Stimulated activated CD4-positive, alpha-beta T cell treated with anti-CD3 and anti-CD28 coated beads, Interleukin-1b, Interleukin-23, amount 100 ng/mL, for 1 hour (primary cell): ENCODE measurements at places on chromosomes 2 and 18.

GRCh38 chr2:172864182-172864581 lies 128.5 kb downstream of the RAPGEF4 start:
- no peak for DNase-seq

GRCh38 chr2:235008584-235009044 lies 56.8 kb downstream of the SH3BP4 start:
- no peak for DNase-seq

DNA sequence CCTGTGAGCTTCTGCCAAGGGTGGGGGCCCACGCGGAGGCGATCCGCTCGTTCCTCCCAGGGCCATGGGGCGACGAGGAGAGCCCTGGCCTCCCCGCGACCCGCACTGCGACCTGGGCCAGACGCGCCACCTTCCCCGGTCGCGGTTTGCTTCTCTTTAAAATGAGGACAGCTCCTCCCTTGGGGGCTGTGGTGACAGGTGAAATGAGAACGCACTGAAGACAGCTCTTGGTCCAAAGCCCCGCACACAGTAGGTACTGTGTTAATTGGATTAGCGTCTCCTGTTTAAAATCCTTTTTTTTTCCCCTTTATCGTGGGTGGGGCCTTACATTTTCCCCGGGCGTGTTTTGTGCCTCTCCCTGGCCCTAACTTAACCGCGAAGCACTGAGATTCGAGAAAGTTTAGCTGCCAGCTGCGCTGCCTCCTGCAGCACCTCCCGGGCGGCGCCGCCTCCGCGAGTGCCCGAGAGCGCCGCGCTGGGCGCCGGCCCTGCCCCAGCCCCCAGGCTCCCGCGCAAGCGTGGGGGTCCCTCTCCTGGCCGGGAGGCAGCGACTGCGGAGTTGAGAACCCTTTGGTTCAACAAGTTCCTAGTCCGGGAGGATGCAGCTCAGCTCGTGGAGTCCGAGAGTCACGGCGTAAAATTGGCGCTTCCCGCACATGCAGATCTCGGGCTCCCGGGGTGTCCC lies 1.1 kb downstream of the HPCAL1 start:
- DNase-seq: no peak

- no peak for DNase-seq
These were observed 18.3 kb downstream of the ASXL3 start for GRCh38 chr18:33596178-33596854.

DNA sequence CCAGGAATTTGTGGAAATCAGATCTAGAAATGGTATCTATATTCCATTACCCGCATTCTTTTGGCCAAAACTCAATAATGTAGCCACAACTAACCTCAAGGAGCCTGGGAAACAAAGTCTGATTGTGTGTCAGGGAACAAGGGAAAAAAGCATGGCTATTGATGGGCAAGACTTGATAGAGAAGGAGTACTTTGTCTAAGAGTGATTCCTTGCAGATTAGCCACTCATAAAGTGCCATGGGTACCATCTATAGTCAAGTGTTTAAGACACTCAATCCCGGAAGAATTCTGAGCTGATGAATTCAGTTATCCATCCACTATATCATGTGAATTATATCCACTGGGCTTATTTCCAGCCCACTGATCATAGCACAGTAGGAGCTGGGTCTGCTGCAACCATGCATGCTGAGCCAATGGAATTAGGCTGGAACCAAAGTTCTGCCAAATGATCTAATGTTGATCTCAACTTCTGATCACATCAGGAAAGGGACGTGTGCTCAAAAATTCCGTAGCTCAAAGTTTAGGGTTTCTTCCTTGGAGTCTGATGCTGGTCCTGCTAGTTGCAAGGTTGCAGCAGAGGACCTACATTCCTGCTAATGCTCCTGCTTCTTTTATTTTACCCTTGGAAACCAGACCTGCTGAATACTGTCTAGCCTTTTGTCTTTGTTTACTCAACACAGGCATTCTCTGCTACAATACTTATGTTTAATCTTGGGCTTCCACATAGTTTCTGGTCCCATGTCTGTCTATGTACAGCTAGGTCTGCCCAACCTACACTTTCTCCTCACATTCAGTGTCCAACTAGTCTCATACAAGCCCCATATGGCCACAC lies 629.7 kb downstream of the IRS1 start:
- no peak for DNase-seq

- no peak for DNase-seq
These were observed 29.2 kb upstream of the TEX44 start for GRCh38 chr2:231563378-231563961.

GRCh38 chr2:118527571-118527970 lies 319.9 kb downstream of the EN1 start:
- DNase-seq: no peak

DNA sequence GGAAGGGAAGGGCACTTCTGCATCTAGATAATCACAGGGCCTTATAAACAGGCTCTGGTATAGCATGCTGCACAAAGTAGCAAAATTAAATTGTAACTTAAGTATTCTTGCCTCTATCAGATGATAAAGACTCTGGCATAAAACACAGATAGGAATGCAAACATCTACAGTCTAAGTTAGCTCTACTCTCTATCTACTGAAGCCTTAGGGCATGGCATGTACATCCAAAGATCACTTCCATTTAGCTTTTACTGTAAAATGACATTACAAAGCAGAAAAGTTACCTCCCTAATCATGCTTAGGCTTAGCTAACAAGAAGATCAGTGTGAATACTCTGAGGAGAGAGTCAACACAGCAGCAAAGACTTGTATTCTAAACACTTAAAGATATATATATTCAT lies 90.7 kb downstream of the NOL10 start:
- DNase-seq: no peak

- no peak for DNase-seq
These were observed 203.3 kb upstream of the SESTD1 start for GRCh38 chr2:179467960-179468359.

GRCh38 chr18:59893971-59894370 lies 5.8 kb upstream of the PMAIP1 start:
- DNase-seq: no peak

DNA sequence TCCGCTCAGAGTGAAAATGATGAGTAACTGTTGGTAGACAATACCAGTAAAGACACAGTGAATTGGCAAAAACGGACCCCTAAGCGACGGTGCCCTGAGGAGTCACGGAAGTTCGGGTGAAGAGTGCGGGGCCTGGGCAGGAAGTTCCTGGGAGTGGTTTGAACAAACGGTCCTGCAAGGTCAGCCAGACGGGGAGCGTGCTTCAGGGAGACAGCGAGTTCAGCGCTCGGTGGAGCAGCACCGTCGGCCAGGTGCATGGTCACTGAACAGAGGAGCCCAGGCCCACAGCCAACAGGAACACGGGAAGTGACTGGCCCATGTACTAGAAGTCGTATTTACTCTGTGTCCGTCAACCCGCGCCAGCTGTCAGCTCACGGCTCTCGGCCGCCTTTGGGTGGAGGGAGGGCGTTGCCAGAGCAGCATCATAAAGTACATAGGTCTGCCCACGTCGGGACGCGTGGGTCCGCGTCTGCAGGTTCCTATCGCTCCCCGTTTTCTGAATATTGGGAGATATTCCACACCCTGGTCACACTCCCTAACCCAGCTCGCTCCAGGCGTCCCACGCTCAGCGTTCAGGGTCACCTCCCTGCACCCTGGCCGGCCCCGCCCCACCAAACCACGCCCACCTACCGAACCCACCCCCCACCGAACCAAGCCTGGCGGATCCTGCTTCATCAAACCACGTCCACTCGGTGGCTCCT lies 75.6 kb upstream of the UXS1 start:
- DNase-seq: no peak

- DNase-seq: no peak
These were observed 366.4 kb upstream of the FSIP2 start for GRCh38 chr2:185372188-185372587.

DNA sequence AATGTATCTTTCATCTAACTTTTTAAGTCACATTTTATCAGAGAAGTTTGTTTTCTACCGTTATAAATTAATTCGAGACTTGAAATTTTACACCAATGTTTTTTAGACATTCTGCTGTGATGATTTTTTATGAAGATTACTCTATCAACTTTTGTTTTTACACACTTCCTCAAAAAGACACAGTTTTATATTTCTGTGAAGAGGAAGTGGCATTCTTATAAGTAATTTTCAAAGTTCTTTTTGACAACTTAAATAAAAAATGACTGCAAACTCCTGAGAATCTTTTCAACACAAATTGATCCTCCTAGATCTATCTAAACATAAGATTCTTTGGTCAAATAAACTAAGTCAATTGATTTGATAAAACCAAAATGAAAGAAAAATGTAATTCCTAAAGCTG lies 13.7 kb downstream of the ANKRD44 start:
- no peak for DNase-seq

GRCh38 chr2:130798472-130799218 lies 38.1 kb upstream of the ARHGEF4 start:
- DNase-seq: no peak

DNA sequence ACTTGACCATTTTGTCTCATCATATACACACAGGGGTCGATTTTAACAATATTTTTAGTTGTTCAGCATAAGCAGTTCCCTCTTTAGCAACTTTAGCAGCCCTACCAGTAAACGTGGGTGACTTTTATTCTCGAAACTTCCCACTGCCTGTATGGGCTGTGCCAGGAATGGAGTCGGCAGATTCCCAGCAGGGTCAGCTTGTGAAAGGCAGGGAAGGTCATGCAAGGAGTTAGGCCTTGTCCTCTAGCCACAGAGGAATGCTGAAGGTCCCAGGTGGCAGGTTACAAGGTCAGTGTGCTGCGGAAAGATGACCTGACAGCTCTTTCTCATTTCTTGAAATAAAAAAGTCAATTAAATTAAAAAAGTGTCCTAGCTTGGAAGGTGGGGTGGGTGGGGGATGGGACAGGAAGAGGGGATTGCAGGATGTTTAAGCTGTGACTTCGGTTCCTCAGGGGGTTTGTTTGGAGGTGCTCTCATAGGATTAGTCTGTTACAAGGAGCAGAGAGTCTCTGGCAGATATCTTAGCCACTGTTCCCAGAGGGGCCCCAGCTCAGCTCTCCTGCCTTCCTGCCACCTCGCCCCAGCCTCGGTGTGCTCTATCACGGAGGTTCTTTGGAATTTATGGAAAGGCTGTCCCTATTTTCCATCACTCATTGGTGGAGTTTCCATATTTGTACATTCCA lies 21.4 kb downstream of the DRC1 start:
- no peak for DNase-seq

- no peak for DNase-seq
These were observed 223.5 kb downstream of the RDH14 start for GRCh38 chr2:18336975-18337374.

- no peak for DNase-seq
These were observed 3.5 kb upstream of the MYL1 start for GRCh38 chr2:210318486-210318885.

DNA sequence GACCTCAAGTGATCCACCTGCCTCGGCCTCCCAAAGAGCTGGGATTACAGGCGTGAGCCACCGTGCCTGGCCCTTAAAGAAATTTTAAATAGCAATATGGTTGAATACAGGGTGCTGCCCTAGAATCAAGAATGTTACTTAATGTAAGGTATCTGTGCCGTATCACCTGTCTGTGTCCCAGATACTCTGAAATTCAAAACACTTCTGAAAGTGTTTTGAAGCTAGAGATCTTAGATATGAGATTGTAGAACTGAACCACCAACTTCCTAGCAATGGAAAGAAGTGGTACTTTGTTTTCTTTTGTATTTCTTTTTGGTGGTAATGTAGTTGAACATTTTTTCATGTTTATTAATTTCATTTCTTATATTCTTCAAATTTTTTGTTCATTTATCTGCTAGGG lies 13.0 kb downstream of the PTPN4 start:
- no peak for DNase-seq

DNA sequence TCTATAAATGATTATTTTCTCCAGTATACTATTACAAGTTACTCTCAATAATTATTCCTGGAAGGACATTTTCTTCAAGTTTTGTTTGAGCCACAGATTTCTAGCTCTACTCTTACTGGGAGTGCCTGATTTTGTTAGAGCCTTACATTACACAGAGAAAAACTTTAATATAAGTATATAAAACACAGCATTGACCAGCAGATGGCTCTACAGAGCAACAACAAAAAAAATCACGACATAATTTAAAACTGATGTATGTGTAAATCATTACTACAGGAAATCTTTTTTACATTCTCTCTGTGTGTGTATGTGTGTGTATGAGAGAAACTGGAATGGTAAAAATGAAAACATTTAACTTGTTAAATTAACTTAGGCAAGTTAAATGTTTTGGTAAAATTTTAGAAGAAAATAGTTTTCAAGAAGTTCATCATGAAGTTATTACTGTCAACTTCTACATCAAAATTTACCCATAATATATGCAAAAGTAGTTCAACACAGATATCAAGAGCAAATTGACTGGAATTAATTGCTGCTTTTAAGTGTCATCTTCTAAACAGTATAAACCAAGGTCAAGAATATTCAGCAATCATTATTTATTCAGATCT lies 103.3 kb downstream of the MDH1 start:
- no peak for DNase-seq

- no peak for DNase-seq
These were observed 21.1 kb upstream of the SCYGR2 start for GRCh38 chr2:227577555-227577954.

- DNase-seq: no peak
These were observed 101.4 kb downstream of the CDH2 start for GRCh38 chr18:28075501-28075900.

- no peak for DNase-seq
These were observed 31.2 kb downstream of the MAP3K2 start for GRCh38 chr2:127356531-127356930.

DNA sequence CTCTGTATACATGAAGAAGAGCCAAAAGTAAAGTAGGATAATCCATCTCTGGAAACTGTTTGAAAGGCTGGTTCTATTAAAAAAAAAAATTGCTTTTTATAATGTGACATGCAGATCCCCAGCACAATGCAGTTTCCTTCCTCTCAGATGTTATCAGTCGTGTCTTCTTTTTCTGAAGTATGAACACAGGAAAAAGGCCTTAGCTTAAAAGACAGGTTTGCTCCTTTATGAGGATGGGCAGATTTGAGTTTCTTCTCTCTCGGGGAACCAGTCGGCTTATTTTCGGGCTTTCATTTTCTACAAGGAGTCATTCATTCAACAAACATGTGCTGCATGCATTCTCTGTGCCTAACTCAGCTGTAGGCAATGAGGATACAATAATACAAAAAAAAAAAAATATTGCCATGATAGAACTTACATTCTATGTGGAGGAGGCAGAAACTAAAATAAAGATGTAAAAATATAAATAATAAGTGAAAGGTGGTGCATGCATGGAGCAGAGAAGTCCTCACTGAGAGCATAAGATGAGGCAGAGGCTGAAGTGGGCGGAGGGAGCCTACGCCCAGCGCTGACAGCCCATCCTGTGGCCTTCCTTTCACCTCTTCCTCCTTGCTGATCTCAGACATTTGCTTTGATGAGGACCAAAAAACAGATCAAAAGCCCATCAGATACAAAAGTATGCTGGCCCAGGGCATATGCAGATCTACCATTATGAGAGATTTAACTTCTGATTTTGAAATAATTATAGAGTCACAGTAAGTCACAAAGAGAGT lies at the start of gene CD226:
TSS of gene CD226 (minus strand) at position 513 of the 773 bp plus-strand sequence. CDS start at position 46, 467 bp downstream.
- no peak for DNase-seq
